ENCODE measurements at places on chromosomes 6 and 20.

DNA sequence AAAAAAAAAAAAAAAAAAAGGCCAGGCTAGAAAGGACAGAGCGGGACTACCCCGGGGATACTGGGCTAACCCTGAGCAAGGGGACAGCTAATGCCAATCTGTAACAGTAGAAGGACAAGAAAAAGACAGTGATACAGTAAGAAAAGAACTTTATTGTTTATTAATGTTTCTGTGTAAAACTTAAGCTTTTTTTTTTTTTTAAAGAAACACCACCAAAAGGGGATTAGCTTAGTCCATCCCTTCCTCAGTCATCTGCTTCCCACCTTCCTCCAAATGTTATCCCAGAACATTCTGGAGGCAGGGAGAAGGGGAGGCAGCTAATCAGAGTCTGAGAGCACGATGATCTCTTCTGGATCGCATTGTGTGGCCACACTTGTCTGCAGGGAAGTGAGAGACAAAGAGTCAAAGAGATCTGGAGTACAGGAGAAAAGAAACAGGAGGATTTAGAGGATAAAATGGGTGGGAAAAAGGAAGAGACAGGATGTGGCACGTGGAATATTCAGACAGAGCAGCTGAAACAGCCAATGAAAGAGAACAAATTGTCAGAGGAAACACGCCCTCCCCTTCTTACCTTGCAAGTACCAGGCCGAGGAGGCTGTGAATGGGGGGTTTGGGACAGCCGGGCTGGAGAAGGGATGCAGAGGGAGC lies 1.0 kb upstream of the ZBTB22 start:
- DNase-seq, result no peak

DNA sequence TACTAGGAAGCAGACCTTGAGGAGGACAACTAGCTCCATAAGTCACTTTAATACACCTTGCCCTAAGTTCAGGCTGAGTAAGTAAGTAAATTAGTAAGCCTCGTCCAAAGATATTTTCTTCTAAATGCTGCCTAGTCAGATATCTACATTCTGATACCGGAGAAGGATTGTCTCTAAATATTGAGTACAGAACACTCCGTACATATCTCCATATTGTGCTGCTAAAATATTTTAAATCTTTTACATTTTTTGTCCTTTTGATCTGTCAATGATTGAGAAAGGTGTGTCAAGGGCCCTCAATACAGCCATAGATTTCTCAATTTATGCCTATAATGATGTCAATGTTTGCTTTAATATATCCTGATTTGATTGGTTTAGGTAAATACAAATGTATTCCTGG lies 3.2 kb downstream of the WFDC8 start:
- no peak for DNase-seq

- no peak for DNase-seq
Measured at GRCh38 chr6:149888659-149889058, 9.3 kb downstream of the RAET1E start.

GRCh38 chr20:13739731-13740649 lies 44.7 kb downstream of the ESF1 start:
- DNase-seq, result no peak

- no peak for DNase-seq
Measured at GRCh38 chr20:609371-609964, 641 bp downstream of the TCF15 start.

DNA sequence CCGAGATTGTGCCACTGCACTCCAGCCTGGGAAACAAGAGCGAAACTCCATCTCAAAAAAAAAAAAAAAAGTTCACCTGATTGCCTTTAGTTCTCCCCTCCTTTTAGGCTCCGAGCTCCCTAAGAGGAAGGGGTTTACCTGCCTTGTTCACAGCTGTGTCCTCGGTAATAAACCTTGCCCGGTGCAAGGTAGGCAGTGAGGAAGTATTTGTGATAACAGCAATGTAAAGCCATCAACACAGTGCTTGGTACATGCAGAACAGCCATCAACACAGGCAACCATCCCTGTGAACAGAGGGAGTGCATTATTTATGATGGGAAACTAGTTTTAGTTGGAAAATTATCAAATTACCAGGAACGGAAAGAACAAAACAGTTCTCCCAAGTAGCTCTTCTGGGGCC lies 1.8 kb upstream of the SPO11 start:
- no peak for DNase-seq

DNA sequence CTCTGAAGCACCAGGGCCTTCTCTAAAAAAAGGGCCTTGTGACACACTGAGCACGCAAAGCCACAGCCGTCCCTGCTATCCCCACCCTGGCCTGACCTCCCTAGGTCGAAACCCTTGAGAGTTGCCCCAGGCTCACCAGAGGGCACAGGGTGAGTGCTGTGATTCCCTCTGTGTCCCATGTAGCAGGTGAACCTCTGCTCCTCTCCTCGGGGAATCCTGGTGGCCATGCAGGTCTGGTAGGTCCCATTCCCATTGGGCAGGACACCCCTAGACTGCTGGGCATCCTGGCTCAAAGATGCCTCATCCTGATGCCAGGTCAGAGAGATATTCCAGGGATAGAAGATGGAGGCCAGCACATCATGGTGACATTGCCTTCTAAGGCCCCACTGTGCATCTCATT lies 20.9 kb downstream of the HLA-F start:
- DNase-seq, result peak; percentile 51

- no peak for DNase-seq
Measured at GRCh38 chr6:133202610-133203343, 38.4 kb upstream of the EYA4 start.

- DNase-seq, result no peak
Measured at GRCh38 chr6:166194914-166195859, 27.5 kb upstream of the TBXT start.

DNA sequence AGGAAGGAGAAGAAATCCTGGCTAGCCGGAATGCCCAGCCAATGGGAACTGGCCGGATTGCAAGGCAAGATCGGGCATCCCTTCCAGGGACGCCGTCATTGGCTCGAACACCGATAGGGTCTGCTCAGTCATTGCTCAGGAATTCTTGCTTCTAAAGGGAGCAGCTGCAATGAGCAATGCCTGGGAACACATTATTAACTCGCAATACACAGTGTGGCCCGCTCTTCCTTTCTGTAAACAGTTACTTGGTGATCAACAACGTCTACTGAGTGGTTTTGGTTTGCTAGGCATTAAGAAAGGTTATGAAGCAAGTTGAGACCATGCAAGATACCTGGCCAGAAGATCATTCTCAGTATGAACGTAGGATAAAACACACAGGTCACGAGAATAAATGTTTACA lies 165.4 kb upstream of the CITED2 start:
- DNase-seq, result no peak

GRCh38 chr6:138590796-138591709 lies 91.8 kb upstream of the NHSL1 start:
- peak; percentile 68 for DNase-seq

DNA sequence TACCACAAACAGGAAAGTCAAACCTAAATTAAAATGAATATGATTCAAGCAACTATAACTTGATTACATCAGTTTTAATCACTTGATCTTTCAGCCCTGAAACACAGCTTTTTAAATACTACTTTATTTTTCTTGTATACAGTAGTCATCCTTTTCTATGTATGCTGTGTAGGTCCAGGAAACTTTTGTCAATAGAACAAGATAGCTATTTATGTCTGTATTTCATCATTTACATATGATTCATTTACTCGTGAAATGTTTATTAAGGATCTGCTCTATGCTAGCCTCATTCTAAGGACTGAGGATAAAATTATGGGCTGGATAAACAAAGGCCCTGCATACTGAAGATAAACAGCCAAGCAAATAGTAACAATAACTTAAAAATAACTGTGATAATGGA lies 930.2 kb downstream of the TFAP2A start:
- no peak for DNase-seq

DNA sequence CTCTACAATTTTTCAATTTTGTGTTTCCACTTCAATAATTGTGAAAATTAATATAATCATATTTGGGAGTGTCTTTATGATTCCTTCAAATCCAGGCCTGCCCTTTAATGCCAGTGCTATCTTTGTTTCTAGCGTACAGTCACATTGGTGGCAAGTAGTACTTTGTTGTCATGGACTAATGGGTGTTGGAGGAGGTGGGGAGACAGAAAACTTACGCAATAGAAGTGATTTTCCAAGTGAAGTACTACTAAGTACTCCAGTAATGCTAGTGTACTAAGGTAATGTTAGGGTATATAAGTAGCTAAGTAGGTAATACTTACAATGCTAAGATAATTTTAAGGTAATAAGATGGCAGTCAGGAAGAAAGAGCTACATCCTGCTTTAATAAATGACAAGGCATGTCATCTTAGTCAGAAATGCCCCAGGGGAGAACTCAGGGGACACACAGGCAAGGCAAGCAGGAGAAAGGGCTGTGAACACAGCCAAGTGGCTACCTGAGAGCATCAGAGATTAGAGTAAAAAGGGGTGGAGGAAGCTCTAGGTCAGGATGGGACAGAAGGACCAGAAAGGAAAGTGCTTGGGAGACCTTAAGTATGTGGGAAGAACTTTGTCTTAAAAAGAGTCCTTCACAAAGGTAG lies 217.2 kb upstream of the PRDM1 start:
- no peak for DNase-seq

GRCh38 chr20:63025534-63026331 lies 19.0 kb upstream of the BHLHE23 start:
- DNase-seq, result no peak

GRCh38 chr6:12009180-12009685 lies 2.9 kb upstream of the HIVEP1 start:
- no peak for DNase-seq

- DNase-seq, result no peak
Measured at GRCh38 chr6:11333132-11333849, 100.8 kb upstream of the NEDD9 start.

Data from activated effector memory CD4-positive, alpha-beta T cell treated with anti-CD3 and anti-CD28 coated beads, Interleukin-2, amount 50 U/mL, for 16 hours (primary cell).